SW480 (cell line): ENCODE measurements at places on chromosomes 3 and 15.

DNA sequence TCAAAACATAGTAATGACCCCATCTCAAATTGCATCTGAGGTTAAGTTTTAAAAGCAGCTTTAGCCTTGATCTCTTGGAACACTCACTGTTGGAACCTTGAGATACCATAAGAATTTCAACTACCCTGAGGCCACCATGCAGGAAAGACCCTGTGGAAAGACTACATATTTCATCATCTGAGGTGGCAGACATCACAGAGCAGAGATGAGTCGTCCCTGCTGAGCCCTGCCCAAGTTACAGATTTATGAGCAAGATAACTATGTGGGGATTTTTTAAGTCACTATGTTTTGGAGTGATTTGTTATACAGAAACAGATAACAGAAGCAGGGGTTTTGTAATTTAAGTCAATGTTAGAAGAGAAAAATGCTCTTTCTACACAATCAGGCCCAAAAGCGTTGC lies 168.4 kb downstream of the STAC start:
- no peak for DNase-seq

GRCh38 chr15:93384886-93385285 lies 295.9 kb upstream of the RGMA start:
- no peak for DNase-seq

GRCh38 chr3:134387293-134387692 lies 13.0 kb upstream of the AMOTL2 start:
- DNase-seq = no peak

DNA sequence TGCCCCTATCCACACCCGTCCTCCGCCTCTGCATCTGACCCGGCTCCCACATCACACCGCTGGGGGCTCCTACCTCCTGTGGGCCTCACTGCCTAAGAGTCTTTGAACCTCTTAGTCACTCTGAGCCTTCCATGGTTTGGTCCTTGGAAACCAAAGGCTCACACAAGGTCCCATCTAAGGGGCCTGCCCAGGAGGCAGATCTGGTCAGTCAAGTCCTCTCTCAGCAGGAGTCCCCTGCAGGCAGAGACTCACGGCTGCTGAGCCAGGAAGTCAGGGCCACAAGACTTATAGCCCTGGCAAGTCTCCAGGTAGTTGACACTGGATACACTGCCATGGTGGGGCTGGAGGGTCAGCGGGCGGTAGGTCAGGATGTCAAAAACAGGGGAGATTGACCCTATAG lies 31.2 kb upstream of the ALDH1L1 start:
- DNase-seq = no peak

DNA sequence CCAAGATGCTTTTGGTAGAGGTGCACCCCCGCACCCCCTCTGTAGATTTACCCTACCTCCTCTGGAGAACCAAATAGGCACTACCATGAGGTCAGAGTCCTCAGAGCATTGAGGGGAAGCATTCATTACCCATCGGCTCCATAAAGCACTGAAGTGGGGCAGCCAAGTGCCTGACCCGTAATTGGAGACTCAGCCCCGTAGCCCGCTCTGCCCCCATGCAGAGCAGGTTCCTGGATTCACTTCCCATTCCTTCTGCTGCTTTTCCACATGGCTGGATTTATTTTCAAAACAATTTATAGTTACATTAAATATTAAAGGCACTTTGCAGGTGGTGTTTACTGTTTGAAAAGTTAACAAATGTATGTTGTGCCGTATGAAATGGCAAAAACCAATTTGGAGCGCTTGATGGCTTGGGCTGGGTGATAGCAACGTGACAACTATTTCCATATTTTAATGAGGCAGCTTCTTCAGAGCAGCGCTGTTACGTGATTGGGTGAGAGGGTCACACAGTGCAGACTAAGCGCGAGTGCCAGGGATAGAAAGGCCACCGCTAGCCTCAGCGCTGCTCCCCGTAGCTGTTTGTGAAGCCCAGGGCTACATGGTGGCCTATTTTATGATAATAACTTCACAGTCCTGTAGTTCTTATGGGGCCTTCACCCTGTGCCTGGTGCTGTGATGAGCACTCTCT lies 373.8 kb upstream of the PROK2 start:
- no peak for DNase-seq

DNA sequence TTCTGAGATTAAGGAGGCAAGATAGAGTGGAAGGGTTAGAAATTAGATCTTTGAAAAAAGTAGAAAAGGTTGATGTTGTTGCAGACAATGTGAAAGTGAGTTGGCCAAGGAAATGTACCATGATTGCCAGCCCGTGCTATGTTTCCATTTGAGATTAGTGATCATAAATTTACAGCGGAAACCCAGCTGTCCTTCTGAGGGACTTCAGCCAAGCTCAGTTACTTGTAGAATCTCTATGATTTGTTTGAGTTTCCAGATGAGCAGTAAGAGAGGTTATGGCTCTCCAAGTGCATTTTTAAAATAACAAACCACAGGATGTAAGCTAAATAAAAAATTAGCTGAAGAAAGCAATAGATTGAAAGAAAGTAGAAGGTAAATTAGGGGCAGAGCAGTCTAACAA lies 54.2 kb upstream of the RBMS3 start:
- no peak for DNase-seq

DNA sequence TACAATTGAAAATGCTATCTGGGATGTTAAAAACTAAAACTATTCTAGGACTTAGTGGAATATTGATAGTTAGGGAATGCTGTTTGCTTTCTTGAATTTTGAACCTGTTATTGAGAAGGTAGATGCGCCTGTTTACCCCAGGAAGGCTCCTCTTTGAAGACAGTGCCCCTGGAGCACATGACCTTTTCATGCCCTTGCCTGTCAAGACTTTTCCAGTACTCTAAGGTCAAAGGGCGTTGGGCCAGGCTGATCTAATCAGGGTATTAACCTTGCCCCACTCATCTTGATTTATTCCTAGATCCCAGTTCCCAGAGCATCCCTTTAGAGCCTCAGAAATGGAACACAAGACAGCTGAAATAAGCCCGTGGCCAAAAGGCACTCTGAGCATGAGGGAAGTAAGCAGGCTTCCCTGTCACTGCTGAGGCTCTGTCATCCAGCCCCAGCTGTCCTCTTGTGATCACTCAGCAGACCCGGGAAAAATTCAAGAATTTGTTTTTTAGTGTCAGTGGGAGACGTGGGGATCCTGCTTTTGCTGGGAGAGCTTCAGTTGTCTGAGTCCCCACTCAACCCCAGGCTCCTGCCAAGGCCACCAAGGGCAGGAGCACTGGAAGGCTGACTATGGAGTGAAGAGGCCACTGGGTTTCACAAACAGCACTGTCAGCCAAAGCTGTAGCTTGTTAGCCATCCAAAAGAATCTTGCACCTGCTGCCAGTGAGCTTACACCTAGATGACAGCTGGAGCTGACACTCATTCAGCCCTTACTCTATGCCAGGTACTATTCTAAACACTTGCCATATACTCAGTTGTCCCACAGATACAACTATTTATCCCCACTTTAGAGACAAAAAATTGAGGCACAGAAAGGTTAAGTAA lies 169.0 kb downstream of the PGPEP1L start:
- no peak for DNase-seq

- DNase-seq = no peak
Observed at GRCh38 chr3:143531101-143531500, 317.2 kb downstream of the SLC9A9 start.

DNA sequence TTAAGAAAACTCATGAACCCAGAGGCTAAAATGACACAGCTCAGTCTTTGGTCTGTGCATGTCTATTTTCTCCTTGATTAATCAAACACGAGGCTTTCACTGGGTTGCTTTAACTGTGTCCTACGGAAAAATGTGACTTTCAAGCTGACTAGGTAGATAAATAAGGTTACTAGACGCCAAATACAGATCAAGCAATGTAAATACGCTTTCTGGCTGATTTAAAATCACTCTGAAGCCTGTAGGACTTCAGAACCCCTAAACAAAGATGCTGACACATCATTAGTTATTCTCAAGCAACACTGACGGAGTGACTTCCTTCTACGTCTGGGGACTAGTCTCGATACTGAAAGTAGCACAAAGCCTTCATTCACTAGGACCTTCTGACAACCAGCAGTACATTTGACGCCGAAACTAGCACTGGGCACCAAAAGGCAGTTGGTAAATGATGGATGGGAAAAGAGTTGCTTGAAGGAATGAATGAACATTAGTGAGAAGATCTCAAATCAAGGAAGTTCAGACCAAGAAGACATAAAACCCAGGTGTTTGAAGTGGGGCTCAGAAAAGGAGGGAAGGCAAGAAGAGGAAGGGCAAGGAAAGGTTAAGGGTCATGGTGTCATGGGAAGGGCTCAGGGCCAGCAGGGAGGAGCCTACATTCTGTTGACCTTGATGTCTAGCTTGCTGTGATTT lies 67.1 kb upstream of the CDV3 start:
- no peak for DNase-seq

GRCh38 chr3:112874725-112875124 lies 28.1 kb upstream of the CD200R1L start:
- DNase-seq = no peak

- no peak for DNase-seq
Observed at GRCh38 chr3:111311709-111312235, 230.2 kb upstream of the CD96 start.

DNA sequence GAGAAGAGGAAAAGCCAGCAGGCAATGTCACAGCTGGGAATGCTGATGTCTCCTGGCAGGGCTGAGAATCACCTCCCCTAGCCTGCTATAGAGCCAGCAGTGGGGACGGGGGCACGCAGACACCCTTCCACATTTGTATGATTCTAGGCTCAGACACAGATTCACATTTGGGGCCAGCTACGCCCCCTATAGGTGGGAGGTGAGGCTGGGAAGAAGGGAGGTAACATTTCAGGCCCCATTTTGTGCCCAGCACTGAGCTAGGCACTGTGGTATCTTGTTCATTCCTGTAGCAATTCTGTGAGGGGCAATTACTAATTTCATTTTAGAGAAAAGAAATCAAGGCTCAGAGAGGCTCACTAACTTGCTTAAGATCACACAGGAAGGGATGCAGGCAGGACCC lies 15.9 kb upstream of the ACAD9 start:
- no peak for DNase-seq

- DNase-seq = no peak
Observed at GRCh38 chr15:85749261-85750151, 45.2 kb downstream of the KLHL25 start.

DNA sequence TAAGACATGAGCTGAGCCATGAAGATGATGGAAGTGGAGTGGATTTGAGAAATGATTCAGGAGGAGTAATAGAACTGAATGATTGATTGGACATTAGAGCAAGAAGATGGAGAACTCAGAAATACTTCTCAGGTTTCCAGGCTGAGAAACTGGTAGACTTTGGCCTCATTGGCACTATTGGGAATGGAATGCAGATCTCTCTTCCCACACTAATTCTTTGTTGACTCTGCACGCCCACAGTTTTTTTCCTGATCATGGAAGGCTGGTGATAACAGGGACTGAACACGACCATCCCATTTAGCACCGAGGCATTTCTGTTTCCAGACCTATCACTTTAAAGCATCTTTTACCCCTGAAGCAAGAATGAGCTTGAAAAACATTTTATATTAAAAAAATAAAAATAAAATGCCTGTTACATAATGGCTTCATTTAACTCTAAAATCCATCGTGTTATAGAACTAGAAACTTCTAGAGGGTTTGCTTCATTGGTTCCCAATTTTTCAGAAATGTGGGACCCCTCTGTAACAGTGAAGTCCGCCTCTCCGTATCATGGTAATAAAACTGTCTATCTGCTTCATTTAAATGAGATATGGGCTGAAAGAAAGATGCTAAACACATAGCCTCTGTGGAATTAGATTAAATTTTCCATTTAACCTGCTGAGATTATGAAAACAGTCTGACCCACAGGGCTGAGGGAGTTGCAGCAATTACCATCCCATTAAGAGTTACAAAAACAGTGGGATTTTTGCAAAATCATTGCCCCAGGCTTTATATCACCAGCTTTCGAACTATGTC lies 562.0 kb upstream of the CFAP20DC start:
- DNase-seq = peak; percentile 35

- DNase-seq = peak; percentile 34
Observed at GRCh38 chr3:143302638-143303171, 183.1 kb downstream of the CHST2 start.

DNA sequence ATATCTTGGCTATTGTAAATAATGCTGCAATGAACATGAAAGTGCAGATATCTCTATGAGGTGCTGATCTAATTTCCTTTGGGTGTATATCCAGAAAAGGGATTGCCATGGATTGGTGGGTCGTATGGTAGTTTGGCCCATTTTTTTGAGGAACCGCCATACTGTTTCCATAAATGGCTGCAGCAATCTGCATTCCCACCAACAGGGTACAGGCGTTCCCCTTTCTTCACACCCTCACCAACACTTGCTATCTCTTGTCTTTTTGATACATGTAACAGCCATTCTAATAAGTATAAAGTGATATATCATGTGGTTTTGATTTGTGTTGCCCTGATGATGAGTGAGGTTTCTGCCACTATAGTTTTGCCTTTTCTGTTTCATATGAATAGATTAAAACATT lies 146.7 kb downstream of the NR2F2 start:
- no peak for DNase-seq

- DNase-seq = no peak
Observed at GRCh38 chr15:28098360-28098765, 752 bp downstream of the OCA2 start.
